ENCODE measurements at places on chromosomes 7 and 10. TPM values are rescaled to one million over a fixed set of nuclear protein-coding genes. Genes with fewer than 3 reads are reported as not detected.

Gene LRRD1
- polyA plus RNA-seq = 0.60 TPM

Gene SORCS1
- 7.5 TPM for polyA plus RNA-seq

Gene SAMD9L
- 5.3 TPM for polyA plus RNA-seq

Gene RBM20
- polyA plus RNA-seq = 4.6 TPM

Gene ATP6V1F
- 230 TPM for polyA plus RNA-seq

Gene STEAP2
- polyA plus RNA-seq = 11.8 TPM

DNA sequence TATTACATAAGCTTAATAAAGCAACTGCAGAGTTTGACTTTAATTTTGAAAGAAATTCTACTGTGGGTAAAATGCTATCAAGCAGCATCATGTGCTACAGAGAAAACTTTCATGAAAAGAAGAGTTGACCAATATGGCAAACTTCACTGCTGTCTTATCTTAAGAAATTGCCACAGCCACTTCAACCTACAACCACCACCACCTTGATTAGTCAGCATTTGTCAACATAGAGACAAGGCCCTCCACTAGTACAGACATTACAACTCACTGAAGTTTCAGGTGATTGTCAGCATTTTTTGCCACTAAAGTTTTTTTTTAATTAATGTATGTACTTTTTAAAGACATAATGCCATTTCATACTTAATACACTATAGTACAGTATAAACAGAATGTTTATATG, 350.3 kb downstream of the HPSE2 start:
- DNase-seq = no peak

DNA sequence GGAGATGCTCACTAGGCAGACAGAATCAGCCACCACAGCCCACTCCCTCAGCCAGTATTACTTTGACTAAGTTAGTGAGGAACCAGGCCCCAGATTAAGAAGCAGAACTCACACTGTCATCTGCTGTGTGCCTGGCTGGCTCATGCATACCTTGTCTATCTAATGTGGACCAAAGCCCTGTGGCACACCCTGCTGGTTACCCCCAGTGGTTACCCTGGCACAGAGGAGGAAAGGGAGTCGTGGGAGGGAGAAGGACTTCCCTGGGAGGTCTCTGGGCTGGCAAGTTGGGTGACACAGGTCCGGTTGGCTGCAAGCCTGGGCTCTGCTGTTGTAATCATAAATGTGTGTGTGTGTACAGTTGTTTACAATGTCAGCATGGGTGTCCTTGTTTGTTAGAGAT, 7.5 kb upstream of the SH2D4B start:
- no peak for DNase-seq

DNA sequence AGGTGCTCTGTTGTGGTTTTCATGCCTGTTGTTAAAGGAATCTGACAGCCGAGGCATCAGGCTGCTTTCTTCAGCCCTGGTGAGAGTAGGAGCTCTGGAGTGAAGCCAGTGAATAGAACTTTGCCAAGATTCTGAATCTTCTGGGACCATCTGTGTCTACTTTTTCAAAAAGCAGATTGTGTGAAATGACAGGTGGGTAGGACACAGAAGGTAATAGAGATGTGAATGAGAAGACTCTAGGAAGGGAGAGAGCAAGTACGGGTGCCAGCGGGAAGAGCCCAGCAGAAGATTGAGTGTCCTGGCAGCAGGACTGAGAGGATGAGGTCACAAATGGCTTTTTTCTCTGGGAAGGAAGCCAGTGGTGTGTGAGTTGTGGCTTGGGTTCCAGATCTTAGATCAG, 429.2 kb downstream of the SDK1 start:
- no peak for DNase-seq

DNA sequence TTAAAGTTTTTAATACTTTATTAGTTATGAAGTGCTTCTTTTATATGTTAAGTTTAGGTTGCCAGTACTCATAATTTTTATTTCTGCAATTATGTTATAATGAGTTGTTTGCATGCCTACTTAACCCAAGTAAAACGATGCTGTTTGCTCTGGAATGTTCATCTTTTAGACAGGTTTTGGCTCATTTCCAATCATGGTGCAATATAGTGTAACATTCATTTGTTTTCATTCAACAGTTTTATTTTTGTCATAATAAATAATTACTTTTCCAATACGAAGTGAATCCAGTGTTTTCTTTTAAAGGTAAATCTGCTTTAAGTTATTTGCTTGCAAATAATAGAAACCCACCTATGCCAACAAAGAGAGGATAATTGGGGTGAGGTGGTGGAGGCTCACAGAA, 22.1 kb downstream of the ARL5B start:
- DNase-seq = no peak

- no peak for DNase-seq
Observed at GRCh38 chr10:46317889-46318288, 31.1 kb downstream of the ANTXRL start.

DNA sequence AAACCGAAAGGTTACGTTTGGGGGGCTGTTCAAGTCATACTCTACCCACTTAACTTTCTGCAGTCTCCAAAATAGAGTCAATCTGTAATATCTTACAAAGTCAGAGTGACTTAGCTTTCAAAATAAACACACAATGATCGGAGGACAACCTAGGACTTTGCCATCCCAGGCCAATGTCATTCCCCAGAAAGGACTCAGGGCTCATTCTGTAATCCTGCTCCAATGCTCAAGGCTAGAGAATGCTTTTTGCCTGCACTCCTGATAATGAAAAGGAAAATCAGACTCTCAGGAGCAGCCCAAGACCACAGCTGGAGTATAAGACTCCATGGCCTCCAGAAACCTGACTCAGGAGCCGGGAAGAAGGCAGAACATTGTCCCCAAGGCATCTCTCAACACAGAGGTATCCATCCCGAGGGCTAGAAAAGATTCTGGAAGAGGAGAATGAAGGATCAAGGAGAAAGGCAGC, 28.5 kb upstream of the ASCC1 start:
- no peak for DNase-seq

GRCh38 chr7:18866359-18867036, 250.9 kb downstream of the TWIST1 start:
- DNase-seq = no peak

DNA sequence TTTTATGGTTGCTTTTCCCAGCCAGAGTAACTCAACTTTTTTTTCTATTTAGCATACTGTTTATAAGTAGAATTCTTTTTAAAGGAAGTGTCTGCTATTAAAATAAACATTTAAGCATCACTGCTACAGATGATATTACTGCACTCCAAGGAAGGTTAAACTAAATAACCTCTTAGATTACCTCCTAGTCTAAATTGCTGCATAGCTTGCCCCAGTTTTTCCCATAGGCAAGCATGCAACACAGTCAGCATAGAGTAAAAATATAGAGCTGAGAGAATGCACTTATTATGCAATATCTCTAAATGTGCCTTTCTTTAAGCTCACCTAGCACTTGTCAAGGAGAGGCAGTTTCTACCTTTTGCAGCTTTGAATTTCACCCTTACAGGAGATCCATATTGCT, 1392.4 kb upstream of the CELF2 start:
- DNase-seq = no peak

- no peak for DNase-seq
Observed at GRCh38 chr10:119761106-119761505, 35.3 kb downstream of the INPP5F start.

- no peak for DNase-seq
Observed at GRCh38 chr7:105924945-105925344, 38.1 kb upstream of the CDHR3 start.

DNA sequence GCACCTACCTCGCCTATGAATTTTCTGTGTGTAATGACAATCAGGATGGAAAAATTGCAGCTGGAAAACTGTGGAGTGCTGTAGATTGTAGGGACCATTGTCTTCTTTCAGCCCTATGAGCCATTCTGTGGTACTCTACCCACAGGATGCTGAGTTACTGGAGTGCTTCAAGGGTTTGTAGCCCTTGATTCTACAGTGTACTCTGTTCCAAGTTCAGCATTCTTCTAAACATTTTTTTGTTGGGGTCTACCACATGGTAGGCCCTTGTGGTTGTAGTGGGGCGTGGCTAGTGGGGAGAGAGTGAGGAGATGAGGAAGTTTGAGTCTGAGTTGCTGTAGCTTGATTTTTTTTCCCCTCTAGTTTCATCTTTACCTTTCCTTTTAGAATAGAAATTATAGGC, 33.5 kb downstream of the REEP3 start:
- no peak for DNase-seq

DNA sequence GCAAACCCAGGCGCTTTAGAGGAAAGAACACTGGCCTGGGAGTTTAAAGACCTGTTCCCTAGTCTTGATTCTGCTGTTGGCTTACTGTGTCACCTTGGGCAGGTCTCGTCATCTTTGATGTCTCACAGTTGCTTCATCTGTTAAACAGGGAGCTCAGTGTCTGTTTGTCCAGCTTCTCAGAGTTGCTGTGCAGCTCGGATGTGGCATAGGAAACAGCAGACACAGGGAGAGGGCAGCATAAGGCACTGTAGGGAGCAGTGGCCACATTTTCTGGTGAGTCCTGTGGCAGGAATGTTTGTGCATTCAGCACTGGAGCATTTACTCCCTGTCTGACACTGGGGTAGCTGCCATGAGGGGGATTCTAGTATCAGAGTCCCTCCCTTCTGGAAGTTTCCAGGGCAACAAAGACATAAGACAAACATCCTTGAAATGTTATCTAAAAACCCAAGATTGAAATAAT, 2.0 kb downstream of the REPIN1 start:
- no peak for DNase-seq

DNA sequence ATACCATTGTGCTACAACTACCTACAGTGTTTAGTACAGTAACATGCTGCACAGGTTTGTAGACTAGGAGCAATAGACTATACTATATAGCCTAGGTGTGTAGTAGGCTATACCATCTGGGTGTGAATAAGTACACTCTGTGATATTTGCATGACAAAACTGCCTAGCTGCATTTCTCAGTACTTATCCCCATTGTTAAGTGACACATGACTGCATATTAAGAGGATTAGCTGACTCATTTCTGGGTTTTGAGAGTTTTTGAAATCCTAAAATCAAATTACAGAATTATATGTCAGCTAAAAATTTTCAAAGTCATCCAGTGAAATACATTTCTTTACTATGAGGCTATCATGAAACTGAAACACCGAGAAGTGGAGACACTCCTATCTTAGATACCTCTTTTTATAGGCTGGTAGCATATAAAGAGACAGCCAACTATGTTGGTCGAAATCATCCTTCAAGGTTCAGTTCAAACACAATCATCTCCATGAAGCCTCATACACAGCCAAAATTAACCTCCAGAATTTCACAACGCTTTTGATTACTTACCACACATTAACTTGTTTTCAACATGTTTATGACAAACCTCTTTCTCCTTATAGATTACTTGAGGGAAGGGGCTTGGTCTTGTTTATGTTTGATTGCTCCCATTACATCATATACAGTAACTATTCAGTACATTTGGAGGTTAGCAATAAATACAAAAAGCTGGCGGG, 89.8 kb upstream of the ANK3 start:
- DNase-seq = no peak

DNA sequence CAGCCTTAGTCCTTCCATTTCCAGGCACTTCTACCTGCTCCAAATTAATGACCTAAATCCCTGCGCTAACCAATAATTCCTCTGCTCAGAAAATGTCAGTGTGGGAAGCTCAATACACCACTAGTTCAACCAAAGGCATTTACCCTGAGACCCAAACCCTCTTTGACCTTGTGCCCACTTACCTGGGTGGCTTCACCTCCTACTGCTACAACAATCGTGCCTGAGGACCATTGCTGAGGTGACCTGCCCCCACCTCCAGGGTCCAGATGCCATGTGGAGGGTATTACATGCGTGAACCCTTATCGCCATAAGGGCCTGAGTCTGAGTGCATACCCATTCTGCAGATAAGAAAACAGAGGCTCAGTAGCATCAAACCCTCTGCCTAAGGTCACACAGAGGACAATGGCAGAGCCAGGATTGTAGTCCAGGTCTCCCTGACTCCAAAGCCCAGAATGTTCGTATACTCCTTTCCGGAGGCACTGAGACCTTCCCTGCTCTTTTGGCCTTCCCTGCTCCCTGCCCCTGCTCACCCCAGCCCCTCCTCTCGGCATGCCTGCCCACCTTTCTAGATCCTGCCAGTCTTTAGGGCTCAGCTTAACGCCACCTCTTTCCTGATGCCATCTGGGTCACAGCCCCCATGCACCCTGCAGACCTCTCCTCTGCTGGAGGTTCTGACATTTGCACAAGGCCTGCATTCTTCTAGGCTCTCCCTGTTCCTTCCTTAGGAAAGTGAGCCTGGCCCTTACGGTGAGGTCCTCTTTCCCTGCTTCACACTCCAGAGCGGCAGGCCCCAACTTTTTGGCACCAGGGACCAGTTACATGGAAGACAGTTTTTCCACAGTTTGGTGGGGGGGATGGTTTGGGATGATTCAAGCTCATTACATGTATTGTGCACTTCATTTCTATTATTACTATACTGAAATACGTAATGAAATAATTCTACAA, 94.9 kb downstream of the CHST15 start:
- no peak for DNase-seq

Data from right renal pelvis (tissue), 4 donors.